ENCODE measurements at places on chromosomes 6 and 20. TPM values are rescaled to one million over a fixed set of nuclear protein-coding genes. Genes with fewer than 3 reads are reported as not detected.

DNA sequence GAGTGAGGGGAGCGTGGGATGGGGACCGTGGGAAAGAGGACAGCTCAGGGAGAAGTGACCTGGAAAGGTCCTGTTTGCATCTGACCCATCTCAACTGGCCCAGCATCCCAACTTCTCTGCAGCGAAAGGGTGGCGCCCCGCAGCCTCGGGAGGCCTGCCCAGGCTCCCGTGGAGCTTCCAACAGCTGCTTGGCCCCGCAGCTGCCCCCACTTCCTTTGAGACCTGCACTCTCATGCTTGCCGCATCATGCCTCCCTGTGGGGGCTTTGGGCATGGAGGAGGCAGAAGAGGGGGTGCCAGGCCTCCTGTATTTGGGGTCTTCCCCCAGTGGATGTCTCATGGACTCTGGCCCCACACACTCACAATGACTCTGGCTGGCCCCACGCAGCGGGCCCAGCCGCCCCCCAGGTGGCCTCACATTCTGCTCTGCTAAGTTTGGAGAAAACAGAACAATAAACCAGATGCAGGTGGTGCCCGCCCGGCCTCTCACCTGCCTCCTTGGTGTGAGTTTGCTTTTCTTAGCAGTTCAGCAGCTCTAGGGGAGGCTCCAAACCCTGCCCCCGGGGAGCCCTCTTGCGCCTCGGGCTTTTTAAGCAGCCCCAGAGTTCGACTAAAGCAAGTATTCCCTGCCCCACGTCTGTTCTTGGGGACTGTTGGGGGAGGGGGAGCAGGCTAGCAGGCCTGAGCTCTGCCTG is 40.7 kb downstream of the CPXM1 start:
- peaks cover 4% of the 10 kb centered on the region for H3K4me1 ChIP-seq
- H3K27ac ChIP-seq: no peak overlapping the region
- no peak overlapping the region for H3K4me3 ChIP-seq

DNA sequence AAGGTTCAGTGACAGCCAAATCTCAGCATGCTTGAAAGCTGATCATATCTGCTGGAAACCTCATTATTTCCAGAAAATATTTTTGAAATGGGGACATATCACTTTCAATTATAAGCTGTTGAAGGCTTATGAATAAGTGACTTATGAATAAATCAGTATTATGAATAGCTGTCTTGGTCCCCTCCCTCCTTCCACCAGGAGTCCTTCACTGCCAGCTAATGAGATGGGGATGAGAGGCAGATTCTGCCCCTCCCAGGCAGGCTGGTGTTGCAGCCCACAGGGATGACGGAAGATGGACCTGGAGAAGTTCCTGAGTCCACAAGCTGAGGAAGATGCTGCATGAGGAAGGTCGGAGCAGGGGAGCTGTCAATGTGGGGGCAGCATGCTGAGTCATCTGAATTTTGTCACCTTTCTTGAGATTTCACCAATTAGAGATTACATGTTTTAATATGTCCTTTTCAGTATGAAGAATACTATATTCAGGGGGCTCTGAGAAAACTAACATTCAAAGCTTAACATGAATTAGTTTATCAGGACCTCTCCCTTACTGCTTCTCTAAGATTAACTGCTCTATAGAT is 112.2 kb downstream of the DTNBP1 start:
- H3K27me3 ChIP-seq: no peaks in the 10 kb centered on the region
- no peak overlapping the region for H3K27ac ChIP-seq
- DNase-seq: no peak
- no peak overlapping the region for H3K4me3 ChIP-seq
- peaks cover 2% of the 10 kb centered on the region for H3K4me1 ChIP-seq

- no peaks in the 10 kb centered on the region for H3K4me1 ChIP-seq
- H3K4me3 ChIP-seq: no peak overlapping the region
- H3K27me3 ChIP-seq: peaks cover 12% of the 10 kb centered on the region
- H3K27ac ChIP-seq: no peak overlapping the region
Measured at GRCh38 chr6:148177589-148178233, 164.9 kb upstream of the SASH1 start.

GRCh38 chr6:157198425-157199279 is 124.7 kb downstream of the TMEM242 start:
- no peak overlapping the region for H3K4me3 ChIP-seq
- peaks cover 5% of the 10 kb centered on the region for H3K4me1 ChIP-seq
- H3K36me3 ChIP-seq: peaks cover 31% of the 10 kb centered on the region
- H3K27ac ChIP-seq: no peak overlapping the region

Gene APMAP
- total RNA-seq: 56.4 TPM

Gene SLC26A8
- total RNA-seq: not detected

Gene SLC22A16
- total RNA-seq: not detected
